GM13976 (cell line): ENCODE measurements at places on chromosomes 7 and 10.
A peak's percentile ranks its signal among the peaks of the same experiment; 100 is the strongest.

DNA sequence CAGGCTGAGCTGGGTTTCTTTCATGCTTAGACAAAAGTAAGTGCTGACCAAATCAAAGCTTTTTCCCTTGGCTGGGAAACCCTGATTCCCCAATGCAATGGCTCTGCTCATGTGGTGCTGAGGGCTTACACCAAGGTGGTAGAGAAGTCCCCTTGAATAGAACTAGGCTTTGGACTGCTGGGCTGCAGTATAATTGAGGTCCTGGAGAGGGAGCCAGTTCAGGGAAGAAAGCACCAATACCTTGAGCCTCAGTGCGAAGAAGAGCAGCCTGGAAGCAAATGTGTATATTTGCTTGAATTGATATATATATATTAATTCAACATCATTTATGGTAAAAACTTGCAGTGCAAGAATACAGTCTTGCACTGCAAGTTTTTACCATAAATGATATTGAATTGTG lies 391.1 kb downstream of the RPS24 start:
- no peak for DNase-seq

DNA sequence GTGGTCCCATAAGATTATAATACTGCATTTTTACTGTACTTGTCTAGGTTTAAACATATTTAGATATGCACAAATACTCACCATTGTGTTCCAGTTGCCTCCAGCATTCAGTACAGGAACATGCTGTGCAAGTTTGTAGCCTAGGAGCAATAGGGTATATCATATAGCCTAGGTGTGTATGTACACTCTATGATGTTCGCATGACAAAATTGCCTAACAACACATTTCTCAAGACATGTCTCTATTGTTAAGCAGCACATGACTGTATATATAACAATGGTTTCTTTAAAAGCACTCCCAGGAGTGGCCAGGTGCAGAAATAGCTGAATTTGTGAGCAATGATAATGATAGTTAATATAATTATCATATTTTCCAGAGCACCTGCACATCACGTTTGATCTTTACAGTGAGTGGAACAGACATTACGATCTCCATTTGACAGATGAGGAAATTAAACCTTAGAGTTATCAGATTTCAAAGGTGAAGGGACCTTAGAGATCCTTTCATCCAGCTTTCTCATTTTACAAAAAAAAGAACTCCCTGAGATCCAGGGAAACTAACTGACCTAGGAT lies 99.2 kb upstream of the PDCD4 start:
- DNase-seq: no peak

DNA sequence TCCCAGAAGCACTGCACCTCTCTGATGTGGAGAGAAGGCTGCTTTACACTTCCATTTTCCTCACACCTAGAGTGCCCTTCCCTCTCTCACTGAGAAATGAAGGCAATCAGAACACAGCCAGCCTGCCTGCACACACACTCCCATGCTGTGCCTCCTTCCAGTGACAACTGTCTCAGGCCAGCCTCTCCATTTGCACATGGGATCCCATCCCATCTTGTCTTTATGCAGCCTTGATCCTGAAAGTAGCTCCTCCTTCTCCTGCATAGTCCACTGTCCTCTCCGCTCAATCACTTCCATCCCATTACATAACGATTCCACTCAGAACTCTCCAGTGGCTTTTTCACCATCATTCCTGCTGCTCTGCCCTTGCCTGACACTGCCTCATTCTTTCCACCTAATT lies 203.7 kb upstream of the STK17A start:
- no peak for DNase-seq

GRCh38 chr10:102399217-102400021 lies 3.9 kb downstream of the NFKB2 start:
- DNase-seq: peak; percentile 91

- DNase-seq: no peak
These were observed 8.0 kb upstream of the PKD1L1 start for GRCh38 chr7:47956220-47956619.

DNA sequence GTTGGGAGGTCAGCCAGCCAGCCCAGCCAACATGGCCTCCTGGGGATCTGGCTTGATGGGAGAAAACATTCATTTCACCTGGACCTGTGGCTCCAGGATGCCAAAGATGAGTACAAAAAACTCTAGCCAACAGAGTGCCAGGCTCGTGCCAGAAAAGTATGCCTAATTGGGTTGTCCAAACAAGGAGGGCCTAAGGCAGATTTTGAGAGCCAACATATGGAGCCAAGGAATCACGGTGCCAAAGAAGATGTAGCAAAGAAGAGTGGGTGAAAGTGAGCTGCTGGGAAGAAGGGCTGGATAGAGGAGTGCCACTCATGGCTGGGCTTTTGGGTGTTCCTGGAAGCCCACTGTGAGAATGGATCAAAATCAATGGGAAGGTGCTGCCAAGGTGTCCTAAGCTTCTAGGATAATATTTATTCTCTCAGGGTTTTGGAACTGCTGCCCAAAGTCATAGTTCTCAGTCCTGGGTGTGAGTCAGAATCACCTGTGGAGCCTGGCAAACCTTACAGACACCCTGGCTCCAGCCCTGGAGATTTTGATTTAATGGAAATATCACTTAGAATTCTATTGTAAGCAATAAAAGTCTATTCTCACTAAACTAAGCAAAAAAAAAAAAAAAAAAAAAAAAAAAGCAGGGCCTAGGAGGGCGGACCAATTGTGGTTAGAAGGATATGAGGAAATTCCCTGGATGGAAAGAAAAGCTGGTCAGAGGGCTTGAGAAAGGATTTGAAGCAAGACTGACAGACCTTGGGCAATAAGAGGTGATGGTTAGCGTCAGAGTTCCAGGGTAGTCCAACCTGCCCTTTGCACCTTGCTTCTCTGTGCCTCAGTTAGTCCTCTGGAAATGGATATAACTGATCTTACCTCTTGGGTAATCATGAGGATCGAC lies 182.2 kb upstream of the PRR15 start:
- DNase-seq: no peak

DNA sequence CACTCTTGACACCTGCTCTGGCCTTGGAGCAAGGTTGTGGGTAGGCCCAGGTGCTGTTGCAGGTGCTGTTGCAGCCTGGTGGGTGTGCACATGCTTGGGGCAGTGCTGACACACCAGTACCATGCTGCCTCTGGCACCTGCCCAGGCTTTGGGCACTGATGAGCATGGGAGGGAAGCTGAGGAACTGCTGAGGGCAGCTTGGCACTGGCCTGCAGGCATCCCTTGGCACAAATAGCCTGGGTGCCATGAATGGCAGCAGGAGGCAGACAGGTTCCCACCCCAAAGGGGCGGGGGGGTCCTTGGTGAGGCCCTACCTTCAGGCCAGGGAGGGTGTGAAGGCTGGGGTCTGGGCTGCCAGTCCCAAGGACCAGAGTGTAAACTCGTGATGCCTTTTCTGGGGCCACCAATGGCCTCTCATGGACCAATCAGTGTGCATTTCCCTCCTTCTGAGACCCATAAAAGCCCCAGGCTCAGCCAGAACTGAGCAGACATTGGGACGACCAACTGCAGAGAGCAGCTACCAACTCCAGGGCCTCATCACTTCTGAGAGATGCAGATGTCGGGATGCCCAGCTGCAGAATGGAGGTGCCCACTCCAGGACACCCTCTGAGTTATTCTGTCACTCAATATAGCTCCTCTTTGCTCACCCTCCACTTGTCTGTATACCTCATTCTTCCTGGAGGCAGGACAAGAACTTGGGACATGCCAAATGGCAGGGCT lies 547.4 kb downstream of the ZWINT start:
- DNase-seq: no peak

DNA sequence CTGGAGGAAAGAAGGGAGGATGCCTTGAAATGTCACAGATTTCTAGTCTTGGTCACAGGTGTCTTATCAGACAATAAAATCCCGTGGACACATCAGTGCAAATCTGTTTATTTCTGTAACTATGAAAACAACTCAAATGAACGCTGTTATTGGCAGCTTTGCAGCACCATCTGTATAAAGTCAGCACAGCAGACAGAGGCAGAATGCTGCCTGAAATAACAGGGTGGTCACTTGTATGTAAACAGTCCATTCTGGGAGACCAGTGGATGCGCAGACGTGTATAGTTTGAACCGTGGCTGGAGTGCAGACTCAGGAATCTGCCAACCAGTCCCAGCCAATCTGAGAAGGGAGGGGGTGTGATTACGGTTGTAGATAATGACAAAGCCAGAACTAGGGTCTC lies 54.8 kb downstream of the SEC23IP start:
- DNase-seq: no peak

- DNase-seq: no peak
These were observed 668.3 kb downstream of the GATA3 start for GRCh38 chr10:8722835-8723234.

DNA sequence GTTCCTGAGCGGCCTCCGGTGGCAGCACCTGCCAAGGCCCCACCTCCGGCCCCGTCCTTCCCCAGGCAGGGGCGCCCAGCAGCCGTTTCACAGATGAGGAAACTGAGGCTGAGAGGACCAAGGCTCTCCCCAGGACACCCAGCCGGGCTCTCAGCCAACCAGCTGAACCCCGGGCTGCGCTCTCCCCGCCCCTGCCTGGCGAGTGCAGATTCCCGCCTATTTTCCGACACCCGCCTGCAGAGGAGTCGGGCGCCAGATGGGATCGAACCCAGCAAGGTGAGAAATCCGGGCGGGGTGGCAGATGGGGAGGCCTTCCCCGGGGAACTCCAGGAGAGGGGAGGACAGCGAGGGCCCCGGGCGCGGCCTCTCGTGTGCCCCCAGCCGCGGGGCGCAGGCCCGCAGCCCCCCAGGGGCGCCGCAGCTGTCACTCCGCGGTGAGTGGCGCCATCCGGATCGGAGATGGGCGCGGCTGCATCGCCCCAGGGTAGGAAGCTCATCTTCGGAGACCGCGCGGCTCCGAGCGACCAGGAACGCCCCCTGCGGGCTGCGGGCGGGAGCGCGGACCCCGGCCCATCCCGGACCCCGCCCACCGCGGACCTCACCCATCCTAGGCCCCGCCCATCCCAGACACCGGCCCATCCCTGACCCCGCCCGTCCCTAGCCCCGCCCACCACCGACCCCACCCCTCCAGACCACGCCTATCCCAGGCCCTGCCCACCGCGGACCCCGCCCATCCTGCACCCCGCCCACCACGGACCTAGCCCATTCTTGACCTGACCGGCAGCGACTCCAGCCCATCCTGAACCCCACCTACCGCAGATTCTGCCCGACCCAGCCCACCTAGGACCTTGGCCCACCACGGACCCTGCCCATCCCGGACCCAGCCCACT lies 90.3 kb downstream of the MICALL2 start:
- peak; percentile 83 for DNase-seq

GRCh38 chr7:132575419-132575981 lies 770 bp downstream of the PLXNA4 start:
- DNase-seq: peak; percentile 35

DNA sequence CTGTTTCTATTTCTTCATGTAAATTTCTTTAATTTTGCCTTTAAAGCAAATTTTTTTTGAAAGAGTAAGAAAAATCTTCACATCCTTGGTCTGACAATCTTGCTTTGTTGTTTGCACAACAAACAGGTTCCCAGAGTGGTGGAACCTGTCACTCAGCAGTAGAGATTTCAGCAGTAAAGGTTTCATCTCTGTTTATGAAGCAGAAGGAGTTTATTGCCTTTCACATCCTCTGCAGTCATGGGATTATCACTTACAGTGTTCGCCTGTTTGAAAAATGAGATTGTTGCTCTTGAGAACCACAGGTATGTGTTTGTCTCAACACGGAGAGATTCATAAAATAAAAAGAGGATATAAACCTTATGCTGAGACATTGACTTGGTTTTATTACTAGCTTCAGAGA lies 342.6 kb downstream of the IPMK start:
- no peak for DNase-seq

DNA sequence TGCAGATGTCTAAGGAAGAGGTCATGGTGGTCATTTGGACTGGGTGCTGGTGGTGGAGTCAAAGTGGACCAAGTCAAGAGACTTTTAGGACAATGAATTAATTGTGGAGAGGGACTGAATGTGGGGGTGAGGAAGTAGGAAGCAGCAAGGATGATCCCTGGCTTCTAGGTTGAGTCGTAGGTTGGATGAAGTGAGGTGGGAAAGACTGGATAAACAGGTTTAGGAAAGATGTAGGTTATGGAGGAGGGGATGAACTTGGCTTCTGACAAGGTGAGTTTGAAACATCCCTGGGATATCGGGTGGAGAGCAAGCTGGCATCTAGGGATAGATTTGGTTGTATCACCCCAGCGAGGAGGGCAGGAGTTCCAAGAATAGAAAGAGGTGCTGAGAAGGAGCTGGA lies 7.6 kb downstream of the SEMA4G start:
- no peak for DNase-seq

- DNase-seq: no peak
These were observed 28.6 kb downstream of the OGDH start for GRCh38 chr7:44634839-44635591.

GRCh38 chr7:44661233-44661632 lies 54.8 kb downstream of the OGDH start:
- no peak for DNase-seq

- no peak for DNase-seq
These were observed 221.5 kb downstream of the INHBA start for GRCh38 chr7:41481353-41481752.

DNA sequence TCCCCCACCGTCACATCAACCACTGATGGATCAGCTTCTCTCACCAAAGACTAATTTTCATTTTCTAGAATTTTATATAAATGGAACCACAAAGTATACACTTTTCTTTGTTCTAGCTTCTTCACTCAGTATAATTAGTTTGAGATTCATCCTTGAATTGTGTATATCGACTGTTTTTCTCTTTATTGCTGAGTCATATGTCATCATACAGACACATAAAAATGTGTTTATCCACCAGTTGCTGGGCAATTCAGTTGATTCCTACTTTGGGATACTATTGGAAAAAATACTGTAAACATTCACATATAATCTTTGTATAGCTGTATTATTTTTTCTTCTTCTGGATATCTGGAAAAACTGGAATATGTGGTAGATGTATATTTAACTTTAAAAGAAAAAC lies 26.6 kb downstream of the PDK4 start:
- no peak for DNase-seq

GRCh38 chr7:155644971-155645509 lies 579 bp downstream of the RBM33 start:
- DNase-seq: peak; percentile 53

DNA sequence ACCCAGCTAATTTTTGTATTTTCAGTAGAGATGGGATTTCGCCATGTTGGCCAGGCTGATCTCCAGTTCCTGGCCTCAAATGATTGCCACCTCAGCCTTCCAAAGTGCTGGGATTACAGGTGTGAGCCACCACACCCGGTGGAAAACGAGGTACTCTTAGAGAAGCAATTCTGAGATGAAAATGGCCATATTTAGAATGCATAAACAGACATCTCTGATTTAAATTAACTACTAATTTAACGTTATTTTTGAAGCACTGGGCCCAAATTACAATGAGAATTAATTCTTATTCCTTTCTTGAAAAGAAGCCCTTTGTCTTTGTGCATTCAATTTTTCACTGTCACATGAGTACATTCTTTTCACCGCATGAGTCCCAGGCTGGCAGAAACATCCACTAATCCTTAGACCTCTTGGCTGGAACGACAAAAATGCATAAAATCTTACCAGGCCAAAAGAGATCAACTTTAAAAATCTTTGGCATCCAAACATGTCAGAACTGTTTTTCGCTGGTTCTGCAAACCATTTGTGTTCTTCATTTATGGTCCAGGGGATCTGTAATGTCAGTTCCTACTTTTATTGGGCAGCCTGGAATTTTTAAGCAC lies 60.1 kb upstream of the CAPZA2 start:
- DNase-seq: no peak

GRCh38 chr7:123755338-123755737 lies 6.5 kb upstream of the WASL start:
- no peak for DNase-seq
